Muscle of leg (tissue), 16 donors: ENCODE measurements at places on chromosomes 5 and 9.
A peak's percentile ranks its signal among the peaks of the same experiment; 100 is the strongest.

DNA sequence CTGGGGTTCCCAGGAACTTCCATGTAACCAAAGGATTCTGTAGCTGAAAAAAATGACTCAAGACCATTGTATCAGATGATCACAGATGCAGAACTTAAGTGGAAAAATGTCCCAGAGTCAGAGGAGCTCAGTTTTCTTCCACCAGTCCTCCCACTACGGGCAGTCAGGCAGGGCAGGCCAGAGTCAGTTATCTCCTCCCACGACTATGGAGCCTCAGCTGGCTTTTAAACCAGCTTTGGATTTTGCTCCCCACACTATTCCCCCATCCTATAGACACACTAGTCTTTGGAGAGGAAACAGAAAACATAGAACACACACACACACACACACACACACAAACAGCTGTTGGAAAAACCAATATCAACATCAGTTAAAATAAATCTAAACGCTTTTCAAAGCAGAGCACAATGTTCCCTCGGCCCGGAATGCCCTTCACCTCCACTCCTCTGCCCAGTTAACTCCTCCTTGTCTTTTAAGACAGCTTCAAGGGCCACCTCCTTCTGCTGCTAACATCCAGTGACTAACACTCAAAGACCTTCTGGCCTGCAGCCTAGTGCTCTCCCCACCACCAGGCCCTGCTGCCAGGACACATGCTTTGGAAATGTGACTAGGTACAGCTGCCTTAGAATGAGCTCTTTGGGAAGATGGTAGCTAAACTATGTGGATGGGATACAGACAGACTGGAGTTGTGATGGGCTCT lies 56.8 kb downstream of the NIPAL4 start:
- DNase-seq = peak; percentile 70

DNA sequence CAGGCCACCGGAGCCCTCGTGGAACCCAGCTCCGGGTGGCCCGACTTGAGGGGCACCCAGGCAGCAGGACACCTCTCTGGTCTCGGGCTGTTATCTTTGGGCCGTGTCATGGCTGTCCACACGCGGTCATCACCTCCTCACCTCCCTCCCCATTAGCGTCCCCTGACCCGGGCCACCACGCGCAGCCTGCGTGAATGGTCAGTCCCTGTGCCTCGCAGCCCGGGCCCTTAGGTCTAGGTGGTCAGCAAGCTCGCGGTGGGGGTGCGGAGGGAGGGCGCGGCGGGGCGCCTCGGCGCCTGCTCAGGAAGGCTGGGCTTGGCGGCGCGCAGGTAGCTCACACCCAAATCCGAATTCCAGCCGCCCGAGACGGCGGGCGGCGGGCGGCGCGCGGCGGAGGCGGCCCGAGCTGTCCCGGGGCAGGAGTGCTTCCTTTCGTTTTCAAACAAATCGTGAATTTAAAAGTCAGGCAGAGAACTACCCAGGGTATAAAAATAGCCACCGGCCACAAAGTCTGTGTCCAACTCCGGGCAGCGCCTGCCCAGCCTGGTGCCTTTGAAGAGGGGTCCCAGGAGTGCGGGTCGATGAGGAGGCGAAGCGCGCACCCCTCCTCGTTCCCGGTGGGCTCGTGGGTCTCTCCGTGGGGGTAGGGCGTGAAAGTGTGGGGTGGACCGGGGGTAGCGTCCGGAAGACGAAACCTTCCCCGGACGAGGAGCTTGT lies 1.0 kb upstream of the RXRA start:
- DNase-seq = peak; percentile 67

DNA sequence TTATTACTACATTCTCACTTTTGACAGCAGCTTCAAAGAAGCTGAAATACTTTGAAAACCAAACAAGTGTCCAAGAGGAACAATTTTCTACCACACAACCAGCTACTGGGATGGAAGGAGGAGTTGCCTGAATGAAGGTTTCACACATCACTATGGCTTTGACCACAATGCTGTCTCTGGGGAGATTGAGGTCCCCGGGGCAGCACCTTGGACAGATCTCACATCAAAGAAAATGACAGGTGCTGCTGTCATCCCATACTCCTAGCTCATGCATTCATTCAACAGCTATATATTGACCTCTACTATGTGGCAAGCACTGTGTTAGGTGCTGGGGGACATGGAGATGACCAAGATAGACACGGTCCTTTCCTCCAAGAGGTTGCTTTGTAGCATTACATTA lies 233.2 kb upstream of the RASEF start:
- DNase-seq = no peak

DNA sequence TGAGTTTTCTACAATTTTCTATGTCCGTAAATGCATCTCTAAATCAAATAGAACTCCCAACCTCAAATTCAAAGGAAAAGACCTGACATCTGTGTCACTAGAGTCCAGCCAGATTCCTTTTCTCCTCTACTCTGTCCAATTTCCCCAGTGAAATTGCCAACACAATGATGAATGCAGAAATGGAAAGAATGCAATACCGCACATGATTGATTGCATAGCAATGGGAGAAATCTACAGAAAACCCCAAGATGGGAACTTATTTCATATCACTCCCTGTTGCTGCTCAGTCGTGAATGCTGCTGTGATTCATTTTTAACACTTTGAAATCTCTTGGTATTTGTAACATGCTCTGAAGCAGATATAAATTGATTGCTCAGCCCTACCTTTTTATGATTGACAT lies 355.1 kb upstream of the TUSC1 start:
- peak; percentile 53 for DNase-seq

DNA sequence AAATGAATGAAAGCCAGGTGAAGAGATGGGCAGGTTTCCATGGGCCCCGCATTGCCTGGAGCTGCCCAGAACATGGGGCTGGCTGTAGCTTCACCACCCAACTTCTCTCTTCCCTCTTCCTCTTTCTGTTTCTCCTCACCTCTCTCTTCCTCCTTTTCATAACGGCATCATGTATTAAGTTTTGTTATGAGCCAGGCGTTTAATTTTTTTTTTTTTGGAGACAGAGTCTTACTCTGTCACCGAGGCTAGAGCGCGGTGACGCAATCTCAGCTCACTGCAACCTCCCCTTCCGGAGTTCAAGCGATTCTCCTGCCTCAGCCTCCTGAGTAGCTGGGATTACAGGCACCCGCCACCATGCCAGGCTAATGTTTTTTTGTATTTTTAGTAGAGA lies 13.0 kb upstream of the SPINK4 start:
- peak; percentile 48 for DNase-seq

DNA sequence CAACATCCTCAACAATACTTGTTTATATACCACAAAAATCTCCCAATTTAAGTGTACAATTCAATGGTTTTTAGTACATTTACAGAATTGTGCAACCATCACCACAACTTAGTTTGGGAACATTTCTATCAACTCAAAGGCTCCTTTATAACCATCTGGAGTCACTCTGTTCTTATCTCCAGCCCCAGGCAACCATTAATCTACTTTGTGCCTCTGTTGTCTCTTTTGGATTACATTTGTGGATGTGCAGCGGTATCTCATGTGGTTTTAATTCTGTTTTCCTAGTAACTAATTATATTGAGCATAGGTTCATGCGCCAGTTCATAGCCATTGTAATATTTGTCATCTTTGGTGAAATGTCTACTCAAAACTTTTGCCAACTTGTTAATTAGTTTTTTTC lies 14.4 kb downstream of the ADAMTS19 start:
- DNase-seq = no peak

GRCh38 chr9:104850786-104851545 lies 77.0 kb downstream of the ABCA1 start:
- no peak for DNase-seq

DNA sequence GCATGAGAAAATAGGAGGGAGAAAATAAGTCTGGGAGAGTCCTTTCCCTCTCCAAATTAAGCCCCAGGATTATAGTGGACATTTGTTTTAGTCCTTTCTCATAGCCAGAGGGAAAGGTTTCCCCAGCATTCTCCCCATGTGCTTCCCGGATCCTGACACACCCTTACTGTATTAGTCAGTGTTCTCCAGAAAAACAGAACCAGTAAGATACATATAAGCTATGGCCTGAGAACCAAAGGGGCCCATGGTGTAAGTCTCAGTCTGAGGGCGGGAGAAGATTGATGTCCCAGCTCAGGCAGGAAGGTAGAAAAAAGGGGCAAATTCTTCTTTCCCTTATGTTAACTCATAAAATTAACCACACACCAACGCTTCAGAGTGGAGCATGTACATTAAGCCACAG lies 25.6 kb upstream of the SPATA31D4 start:
- no peak for DNase-seq

- no peak for DNase-seq
These were observed 198.3 kb downstream of the KCTD16 start for GRCh38 chr5:144369006-144369405.

DNA sequence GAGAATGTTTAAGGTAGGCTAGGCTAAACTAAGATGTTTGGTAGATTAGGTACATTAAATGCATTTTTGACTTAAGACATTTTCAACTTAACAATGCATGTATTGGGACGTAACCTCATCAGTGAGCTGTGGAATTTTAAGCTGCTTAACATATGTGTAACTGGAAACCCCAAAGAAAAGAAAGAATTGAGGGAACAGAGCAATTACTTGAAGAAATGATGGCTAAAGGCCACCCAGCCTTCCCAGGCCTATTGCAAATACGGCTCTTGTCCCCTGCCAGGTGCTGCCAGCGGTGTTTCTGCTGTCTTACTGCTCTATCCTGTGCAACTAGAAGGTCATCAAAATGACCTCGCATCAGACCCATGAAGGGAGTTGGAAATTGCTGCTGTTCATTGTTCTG lies 52.0 kb downstream of the RICTOR start:
- DNase-seq = peak; percentile 28
